Kasumi-1 (cell line): ENCODE measurements at places on chromosomes 4 and X.

DNA sequence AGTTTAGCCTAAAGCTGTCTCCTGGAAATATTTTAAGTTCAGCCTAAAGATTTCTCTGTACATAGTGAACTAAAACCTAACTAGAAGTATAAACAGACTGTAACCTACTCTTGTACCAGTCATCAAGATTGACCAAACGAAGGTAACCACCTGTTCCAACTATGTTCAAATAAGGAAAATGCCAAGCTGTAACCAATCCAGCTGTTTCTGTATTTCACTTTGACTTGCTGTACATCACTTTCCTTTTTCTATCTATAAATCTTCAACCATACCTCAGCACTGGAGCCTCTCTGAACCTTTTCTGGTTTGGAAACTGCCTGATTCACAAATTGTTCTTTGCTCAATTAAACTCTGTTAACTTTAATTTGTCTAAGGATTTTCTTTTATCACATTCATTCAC is 3.1 kb upstream of the CYSLTR1 start:
- DNase-seq, result no peak

DNA sequence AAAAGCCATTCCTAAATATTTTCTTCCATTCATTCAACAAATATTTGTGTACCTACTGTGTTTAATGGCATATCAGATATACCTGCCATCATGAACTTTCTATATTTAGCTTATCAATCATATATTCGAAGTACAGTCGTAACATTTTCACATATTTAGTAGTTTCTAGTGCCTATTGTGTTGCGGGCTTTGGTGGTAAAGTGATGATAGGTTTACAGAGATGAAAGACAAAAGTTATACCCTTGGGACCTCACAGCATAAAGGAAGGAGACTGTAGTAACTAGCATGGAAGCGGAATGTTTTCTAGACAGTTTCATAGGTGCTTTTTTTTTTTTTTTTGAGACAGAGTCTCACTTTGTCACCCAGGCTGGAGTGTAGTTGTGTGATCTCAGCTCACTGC is 39.5 kb downstream of the RBPJ start:
- DNase-seq, result no peak

DNA sequence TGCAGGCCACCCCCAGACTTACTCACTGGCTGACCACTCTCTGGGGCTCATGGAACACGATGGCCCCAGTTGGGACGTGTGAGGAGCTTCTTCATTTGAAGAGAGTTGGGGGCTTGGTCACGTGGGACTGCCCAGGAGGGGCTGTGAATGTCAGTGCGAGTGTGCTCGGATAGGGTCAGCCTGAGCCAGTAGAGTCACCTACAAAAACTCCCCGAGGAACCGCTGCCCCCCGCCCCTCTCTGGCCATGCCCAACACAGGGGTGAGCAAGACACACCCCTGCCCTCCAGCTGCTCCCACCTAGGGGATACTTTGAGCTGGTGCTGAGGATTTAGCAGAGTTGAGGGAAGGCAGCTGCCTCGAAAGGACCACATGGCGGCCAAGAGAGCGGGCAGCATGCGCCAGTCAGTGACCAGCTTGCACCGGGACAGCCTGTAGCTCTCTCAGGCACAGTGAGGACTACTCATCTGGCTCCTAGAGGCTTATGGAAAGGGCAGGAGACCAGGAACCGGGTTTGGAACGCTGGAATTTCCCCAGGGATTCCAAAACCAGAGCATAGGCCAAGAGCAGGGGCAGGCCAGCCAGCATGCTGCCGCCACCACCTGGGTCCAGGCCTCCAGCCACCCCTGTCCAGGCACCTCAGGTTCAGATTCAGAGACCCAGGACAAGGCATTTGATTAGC is 8.4 kb downstream of the PNMA6E start:
- no peak for DNase-seq

DNA sequence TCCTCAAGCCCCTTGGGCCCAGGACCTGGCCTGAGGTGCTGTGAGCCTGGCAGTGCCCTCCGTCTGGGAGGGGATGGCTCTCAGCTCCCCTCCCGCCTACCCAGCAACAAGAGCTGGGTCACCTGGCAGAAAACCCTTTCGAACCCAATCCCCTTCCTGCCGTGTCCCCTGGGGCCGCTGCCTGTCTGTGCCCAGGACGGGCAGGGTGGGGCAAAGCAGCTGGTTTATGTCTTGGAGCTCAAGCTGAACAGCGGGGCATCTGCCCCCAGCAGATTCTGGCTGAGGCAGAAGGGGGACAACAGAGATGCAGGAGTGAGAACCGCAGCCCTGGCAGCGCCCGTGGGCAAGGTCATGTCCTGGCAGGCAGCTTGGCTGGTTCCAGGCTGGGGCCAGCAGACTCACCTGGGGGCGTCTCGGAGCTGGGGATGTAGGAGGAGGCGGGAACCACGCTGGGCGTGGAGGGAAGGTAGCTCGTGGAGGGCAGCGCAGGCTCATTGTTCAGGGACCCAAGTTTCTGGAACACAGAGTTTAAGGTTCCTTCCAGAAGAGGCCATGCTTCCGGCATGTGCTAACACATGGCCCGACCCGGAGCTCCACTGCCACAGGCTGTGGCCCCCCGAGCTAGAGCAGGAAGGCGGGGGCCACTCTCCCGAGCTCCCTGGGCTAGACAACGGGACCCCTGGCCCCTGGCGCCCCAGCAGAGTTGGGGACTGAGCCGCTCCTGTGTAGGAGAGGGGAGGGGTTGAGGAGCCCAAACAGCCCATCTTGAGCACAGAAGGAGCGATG is 24.2 kb downstream of the NELFA start:
- no peak for DNase-seq

DNA sequence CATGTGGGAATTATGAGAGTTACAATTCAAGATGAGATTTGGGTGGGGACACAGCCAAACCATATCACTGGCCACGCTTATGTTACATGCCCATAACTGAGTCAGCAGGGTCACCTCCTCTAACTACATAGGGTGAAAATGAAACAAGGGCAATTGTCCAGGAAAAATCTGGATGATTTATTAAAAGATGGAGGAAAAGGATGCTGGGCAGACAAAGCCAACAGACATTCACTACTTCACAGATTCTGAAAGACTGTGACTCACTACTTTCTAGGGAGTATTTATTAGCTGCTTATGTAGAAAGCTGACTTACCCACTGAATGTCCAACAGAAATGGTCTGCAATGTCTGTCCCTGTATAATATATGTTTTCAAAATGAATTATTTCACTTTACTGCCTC is 72.4 kb downstream of the APBB2 start:
- DNase-seq, result no peak

DNA sequence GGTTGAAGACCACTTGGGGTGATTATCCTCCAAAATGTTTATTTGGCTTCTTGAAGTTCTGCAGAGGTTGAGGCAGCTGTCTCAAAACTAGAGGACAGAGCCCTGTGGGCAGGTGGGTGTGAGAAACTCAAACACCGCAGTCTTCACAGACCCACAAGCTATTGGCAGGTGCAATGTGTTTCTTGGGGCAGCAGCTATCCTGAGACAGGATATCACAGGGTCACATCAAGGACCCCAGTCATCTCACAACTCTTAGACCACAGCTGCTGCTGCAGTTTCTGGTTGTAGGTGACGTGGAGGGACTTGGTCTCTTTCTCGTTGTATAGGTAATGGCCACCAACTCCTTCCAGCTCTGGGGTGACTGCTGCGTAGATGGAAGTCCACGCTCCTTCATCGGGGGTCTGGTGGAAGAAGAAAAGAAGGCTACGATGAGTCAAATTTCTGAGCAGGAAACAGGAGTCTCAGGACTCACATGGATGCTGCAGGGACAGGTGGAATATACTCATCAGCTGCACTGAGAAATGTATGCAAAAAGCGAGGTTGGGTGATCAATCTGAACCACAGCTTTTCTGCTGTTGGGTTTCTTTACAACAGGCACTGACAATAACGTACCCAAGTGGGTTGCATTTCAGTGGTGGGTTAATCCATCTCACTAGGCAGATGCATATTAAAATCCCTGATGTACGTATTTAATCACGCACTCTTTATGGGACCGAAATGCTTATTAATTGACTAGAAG is 279.8 kb downstream of the DHRSX start:
- no peak for DNase-seq

- no peak for DNase-seq
These were observed 54.1 kb upstream of the VEGFD start for GRCh38 chrX:15438332-15438731.

DNA sequence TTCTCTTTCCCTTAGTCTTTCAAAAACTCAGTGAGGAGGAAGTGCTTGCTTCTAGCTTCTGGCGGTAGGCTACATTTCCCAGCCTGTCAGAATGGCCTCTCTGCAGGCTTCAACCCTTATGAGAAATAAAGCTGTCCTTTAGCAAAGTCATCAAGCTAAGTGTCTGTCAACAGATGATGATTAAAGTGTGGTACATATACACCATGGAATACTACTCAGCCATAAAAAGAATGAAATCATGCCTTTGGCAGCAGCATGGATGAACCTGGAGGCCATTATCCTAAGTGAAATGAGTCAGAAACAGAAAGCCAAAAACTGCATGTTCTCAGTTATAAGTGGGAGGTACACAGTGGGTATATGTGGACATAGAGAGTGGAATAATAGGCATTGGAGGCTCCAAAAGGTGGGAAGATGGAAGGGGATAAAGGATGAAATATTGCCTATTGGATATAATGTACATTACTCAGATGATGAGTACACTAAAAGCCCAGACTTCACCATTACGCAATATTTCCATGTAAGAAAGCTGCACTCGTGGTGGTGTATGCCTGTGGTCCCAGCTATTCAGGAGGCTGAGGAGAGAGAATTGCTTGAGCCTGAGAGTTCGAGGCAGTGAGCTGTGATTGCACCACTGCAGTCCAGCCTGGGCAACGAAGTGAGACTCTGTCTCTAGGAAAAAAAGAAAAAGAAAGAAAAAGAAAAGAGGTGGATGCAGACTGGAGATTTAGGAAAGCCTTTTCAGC is 7.9 kb downstream of the TRIM2 start:
- no peak for DNase-seq

DNA sequence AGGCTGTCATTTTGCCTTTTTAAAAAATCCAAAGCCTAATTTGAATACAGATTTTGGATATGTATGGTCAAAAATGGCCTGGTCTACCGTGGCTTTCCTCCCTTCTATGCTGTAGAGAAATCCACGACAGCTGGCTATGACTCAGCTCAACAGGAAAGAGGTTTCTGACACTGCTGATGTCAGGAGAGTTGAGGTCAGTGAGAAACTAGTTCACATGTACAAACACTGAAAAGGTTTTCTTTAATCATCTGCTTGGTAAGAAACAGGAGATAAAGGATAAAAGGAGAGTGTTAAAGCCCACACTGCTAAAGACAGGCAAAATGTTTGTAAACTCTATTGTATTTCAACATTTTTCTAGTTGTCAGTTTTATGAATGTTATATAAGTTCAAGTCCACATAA is 113.9 kb downstream of the NYX start:
- peak; percentile 47 for DNase-seq

DNA sequence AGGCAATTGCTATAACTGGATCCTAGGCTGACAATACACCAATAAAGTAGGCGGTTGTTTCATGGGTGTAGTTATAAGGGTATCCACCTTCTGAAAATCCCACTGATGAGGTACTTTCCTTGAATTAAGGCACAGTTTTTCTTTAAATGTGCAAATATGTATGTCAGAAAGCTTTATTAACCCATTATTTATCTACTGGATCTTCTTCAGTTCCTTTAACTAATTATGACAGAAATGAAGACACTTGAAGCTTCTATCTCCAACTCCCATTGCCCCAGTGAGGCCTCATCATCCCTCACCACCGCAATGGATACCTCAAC is 159.6 kb upstream of the KLF3 start:
- DNase-seq, result no peak

DNA sequence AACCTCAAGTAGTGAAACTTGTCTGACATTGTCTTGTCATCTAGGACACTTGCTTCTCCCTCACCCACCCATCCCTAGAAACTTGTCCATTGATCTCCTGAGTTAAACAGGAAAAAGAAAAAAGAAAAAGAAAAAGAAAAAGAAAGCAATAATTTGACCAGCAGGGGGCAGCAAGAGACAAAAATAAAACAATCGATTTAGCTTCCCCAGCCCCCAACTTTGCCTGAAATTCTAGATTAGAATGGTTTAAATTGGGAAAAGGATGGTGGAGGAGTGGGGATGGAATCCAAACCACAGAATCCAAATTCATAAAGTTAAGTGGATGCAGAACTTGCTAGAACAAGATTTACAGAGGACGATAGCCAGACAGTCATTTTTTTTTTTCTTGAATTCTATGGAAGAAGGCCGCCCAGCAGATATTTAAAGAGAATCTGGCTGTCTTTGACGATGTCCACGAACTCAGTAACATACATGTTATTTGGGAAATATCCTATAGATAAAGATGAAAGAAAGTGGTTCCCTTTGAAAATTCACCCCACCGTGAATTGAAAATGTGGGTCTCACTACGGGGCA is 282.9 kb downstream of the USP46 start:
- DNase-seq, result peak; percentile 82

GRCh38 chr4:169485086-169485485 is 127.3 kb downstream of the NEK1 start:
- DNase-seq, result no peak

- DNase-seq, result peak; percentile 84
These were observed 915 bp upstream of the RAB33B start for GRCh38 chr4:139453041-139453370.

DNA sequence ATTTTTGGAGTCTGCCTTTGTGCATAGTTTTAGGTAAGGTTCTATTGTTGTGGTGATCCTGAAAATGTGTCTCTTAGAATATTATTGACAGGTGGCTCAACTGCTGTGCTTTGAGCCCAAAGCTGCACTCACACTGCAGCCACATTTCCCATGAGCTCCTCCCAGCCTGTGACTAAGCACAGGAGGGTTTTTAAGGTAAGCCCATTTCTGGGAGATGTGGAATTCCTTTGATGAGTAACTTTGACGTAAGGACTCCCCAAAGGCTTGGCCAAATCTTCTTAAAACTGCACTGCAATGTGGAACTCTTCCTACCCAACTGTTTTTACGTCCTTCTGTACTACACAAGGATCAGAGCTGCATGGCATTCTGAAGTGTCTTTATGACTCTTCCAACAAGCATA is 20.0 kb upstream of the TMPRSS11A start:
- no peak for DNase-seq

GRCh38 chrX:103783196-103783595 is 6.6 kb downstream of the PLP1 start:
- DNase-seq, result no peak

GRCh38 chr4:31343061-31343460 is 622.9 kb downstream of the PCDH7 start:
- DNase-seq, result no peak
